Vagina (tissue), 2 donors: ENCODE measurements at places on chromosomes 7 and 10.

- DNase-seq = no peak
Measured at GRCh38 chr10:90138844-90139243, 437.5 kb downstream of the KIF20B start.

DNA sequence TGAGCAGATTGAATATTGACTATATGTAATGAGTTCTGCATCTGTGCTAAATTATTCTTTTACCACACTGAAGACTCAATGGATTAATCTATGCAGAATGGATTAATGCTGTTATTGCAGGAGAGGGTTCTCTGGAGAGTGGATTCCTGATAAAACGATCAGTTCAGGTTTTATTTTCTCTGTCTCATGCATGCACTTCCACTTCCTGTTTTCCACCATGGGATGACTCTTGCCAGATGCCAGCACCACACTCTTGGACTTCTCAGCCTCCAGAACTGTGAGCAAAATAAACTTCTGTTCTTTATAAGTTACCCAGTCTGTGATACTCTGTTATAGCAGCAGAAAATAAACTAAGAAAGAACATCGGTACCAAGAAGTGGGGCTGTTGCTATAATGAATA, 207.5 kb downstream of the KCND2 start:
- DNase-seq = no peak

DNA sequence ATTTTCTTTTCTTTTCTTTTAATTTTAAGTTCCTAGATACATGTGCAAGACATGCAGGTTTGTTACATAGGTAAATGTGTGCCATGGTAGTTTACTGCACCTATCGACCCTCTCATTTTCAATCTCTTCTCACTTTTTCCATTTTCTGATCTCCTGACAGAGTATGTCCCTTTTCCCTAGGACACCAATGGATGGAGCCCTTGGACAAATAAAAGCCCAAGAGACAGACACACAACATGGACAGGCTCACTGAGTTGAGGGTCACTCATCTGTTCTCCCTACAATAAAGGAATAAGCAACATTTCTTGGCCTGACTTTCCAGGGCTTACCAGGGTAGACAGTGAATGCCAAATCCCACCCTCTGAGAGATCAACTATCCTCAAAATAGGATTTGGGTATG, 15.2 kb upstream of the UBE2D1 start:
- no peak for DNase-seq

GRCh38 chr10:10213237-10213636, 804.4 kb upstream of the CELF2 start:
- DNase-seq = no peak

GRCh38 chr7:30880125-30880720, 31.4 kb upstream of the AQP1 start:
- no peak for DNase-seq

DNA sequence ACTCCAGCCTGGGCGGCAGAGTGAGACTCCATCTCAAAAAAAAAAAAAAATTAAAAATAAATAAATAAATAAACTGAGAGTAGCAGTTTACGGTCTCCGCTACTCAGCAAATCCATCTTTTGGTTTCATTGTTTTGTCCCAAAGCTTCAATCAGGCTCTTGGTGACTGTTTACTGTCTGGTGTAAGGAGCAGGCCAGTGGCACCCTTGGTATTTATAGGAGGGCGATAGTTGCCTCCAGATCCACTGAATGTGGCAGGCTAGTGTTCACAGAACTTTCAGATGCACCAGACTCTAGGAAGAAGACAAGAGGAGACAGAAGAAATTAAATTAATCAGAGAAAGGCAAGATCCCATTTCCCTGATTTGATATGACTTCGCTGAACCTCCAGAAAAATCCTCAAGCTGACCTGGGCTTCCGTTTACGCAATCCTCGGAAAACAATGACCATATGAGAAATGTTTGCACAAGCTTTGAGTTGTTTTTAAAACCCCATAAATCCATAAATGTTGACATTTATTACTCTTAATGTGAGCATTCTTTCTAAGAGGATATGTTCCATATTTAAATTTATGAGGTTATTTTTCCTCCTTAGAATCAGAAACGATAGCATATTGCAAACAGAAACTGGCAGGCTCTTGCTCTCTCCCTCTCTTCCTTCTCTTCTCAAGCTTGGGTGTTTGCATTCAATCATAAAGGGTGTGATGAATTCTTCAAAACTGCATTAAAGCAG, 7.1 kb upstream of the MUC3A start:
- DNase-seq = no peak

- DNase-seq = no peak
Measured at GRCh38 chr7:105055084-105055483, 41.1 kb downstream of the KMT2E start.

GRCh38 chr10:70053218-70053840, 683 bp downstream of the MACROH2A2 start:
- DNase-seq = no peak

DNA sequence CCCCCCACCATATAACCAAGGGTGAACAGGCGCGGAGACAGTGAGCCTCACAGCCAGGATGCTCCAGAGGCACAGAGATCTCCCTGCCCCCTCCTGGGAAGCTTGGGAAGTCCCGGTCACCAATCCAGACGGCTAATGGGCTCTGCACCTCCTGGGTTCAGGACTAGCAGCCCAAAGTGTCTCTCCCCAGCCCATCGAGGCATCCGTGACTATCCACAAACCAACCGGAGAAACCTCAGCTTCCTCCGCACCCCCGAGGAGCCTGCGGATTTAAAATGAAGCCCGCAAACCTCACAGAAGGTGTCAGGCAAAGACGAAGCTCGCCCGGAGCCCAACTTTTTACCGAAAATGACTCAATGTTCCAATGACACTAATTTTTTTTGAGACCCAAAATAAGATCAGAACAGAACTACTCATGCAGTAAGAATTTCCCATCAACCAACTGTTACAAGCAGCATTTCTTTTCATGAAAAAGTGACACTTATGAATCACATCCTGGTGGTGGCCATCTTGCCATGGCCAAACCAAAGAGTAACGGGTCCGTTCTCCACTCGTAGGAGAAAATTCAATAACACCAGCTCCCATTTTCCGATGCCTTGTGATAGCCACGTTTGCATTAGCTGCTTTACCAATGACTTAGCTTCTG, 6.0 kb downstream of the PDGFA start:
- DNase-seq = no peak

DNA sequence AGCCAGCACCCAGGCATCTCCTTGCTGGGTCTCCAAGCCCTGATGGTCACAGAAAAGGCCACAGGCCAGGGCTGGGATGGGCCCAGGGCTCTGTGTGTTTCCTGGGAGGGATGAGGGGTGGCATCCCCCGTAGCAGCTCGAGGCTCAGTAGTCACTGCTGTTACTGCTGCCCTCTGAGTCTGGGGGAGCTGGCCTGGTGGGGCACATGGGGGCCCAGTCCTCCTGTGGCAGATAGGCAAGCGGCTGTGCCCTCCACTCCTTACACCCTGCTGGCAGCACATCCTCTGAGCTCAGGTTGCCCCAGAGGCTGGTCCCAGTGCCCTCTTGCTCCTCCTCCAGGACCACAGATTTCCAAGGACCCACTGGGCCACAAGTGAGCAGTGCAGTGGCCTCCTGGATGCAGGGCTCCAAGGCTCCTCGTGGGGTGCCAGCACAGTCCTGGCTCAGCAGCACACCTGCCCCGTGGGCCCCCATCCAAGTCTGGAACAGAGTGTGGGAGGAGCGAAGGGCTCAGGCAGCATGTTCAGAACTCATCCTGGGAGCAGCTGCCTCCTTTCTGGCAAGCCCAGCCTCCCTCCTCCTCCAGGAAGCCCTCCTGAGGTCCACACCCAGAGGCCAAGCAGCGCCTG, 31.5 kb upstream of the TUBB8 start:
- DNase-seq = no peak

DNA sequence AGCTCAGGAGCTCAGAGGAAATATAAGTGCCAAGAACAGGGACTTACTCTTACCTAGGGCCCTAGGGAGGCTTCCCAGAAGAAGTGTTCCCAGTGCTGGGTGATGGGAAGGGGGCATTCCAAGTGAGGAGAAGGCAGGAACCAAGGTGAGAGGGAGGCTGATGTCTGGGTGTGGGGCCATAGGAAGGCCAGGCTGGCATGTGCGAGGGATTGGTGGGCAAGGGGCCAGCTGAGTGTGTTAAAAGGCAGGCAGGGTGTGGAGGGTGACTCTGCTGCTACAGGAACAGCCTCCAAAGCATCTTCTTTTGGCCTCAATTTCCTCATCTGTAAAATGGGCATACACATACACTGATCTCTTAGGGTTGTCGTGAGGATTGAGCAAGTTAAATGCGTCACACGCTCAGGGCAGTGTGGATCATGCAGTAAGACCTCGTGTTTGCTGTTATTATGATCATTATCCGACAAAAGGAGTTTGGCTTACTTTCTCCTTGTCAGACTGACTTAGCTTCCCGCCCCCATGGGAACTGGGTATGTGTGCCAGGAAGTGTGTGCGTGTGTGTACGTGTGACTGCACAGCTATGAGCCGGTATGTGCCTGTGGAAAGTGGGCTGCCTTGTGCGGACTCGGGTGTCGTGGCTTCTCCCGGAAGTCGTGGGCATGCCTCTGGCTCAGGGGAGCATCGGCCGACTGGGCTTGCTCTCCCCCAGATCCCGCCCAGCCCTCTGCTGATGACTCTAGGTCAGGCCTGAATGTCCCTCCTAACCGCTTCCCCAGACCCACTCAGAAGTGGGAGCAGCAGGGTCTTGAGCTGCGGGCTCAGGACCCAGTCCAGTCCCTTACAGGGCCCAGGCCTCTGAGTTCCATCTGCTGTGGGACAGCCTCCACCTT, 59.6 kb downstream of the NEURL1 start:
- DNase-seq = no peak

- no peak for DNase-seq
Measured at GRCh38 chr7:1637155-1637554, 32.9 kb upstream of the ELFN1 start.

GRCh38 chr7:34044734-34045353, 139.5 kb downstream of the BMPER start:
- no peak for DNase-seq

DNA sequence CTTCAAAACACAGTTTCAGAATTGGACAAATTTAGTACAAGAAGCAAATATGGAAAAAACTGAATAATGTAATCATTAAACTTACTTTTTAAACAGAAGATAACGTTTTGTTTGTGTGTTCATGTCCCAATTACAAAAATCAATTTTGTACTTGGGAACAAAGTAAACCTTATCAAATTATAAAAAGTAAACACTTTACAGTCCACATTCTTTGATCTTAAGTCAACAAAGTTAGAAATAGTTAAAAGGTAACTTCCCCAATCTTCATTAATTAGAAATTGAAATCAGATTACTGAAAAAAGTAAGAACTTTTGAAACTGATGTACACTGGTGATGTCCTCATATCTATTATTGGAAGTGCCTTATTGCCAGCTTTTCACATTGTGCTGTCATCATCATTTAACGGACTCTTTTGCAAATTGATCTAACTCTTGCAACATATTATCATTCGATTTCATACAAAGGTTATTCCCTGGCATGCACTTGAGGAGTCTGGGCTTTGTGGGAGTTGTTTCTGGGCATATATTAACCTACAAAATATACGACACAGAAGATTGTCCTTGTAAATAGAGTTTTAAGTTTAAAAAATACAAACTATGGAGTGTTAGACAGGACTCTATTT, 15.1 kb upstream of the CYP2E1 start:
- DNase-seq = no peak

GRCh38 chr7:43491123-43491522, 91.8 kb upstream of the STK17A start:
- DNase-seq = no peak
